Activated CD8-positive, alpha-beta memory T cell treated with anti-CD3 and anti-CD28 coated beads, Interleukin-2, amount 50 U/mL, for 48 hours (primary cell): ENCODE measurements at places on chromosomes 2 and 18.

DNA sequence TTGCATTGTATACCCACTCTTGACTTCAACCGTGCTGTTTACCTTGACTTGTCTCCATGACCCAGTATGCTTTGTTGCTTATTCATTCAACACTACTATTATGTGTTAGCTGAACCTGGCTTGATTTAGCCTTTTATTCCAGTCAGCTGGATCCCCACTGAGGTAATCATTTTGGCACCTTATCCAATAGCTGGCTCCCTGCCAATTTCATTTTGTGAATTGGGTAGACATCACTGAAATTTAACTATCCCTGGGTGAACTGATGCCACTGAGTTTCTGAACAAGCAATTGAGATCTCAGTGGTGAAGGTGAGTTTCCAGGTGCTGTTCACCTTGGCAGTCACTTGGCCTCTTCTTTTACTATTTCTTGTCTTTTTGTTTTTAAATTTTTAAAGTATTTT lies 584.3 kb downstream of the ADCYAP1 start:
- no peak for DNase-seq

- DNase-seq = no peak
Measured at GRCh38 chr2:222290736-222291484, 7.9 kb downstream of the PAX3 start.

DNA sequence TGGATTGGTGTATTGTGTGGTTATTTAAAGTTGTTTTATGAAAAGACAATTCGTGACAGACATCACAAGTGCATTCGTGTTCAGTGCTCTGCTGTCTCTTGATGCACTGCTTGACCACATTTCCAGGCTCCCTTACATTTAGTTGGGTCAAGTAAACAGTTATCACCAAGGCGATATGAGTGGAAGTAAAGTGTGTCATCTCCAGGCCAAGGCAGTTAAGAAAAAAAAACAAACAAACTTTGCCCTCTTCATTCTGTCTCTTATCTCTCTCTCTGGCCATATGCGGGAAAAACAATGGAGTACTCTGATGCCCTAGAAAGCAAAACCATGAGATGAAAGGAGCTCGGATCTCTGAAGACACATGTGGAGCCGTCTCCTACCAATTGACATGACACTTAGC lies 131.1 kb downstream of the DSEL start:
- no peak for DNase-seq

DNA sequence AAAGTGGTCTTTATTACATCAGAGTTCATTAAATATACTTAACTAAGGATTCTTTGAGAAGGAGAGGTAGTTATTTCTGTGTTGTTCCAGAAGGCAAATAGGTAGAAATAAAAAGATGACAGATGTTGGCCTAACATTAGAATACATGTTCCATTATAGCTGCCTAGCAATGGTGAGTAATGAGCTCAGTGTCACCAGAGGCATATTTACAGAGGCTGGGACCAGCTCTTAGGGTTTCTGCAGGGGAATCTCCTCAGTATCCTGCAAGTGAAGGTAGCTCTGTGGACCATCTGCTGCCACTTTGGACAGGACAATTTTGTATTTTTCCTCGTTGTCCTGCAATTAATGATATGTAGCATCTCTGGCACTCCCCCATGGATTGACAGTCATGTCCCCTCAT lies 416.0 kb downstream of the THSD7B start:
- no peak for DNase-seq

DNA sequence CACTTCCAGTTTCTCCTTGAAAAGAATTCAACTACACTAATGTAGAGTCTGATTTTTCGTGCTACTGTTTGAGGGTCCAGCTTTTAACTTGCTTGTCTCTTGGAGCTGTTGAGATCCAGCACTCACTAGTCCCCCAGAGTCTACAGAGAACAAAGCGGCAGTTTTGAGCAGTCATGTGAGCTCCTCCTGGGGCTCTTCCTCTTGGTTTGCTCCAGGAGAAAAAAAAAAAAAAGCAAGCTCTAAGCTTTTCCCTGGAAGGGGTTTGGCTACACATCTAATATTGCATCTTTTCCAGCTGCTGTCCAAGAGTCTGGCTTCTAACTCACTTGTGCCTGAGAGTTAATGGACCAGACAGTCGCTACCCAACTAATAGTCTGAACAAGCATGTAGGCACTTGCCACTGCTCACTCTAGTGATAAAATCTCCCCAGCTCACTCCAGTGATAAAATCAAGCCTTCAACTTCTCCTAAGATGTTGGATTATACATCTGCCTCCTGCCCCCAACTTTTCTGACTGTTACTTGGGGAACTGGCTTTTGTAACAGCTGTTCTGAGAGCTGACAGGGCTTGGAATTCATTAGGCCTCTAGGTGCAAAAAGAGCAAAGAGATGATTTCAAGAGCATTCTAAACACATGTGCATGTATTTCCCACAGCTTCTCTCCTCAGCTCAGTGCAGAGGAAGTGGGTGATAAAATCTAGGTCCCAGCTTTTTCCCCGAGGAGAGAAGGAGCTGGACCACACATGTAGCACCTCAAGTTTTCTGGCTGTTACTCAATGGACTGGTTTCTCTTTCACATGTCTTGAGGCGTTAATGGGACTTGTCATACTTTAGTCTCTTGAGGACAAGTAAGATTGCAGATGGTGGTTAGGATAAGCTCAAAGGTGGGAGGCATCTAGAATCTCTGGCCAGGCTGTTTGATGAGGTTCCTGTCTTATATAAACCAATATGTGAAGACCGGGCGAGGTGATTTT lies 750.5 kb downstream of the LRP1B start:
- DNase-seq = no peak

DNA sequence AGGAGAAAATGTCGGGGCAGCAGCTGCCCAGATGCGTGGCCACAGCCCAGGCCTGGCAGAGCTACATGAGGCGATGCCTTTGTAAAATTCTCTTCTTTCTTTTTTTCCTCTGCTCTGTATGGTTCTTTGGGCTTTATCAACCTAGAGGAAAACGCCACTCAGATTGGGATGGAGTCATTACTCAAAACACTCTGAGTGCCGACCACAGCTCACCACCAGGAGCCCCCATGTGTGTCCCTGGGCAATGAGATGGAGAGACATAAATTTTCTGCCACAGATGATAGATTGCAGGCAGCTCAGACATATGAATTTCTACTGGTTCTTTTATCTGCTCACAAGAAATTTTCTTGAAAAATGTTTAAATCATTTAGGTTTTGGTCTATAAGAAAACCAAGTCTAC lies 56.0 kb downstream of the PARD6G start:
- peak; percentile 43 for DNase-seq

- peak; percentile 56 for DNase-seq
Measured at GRCh38 chr18:50559752-50560680, at the start of gene MAPK4. TSS of gene MAPK4 (plus strand) at chr18:50560087. CDS start at chr18:50663959, 103,872 bp downstream.

- DNase-seq = no peak
Measured at GRCh38 chr2:183126635-183127034, 2.4 kb downstream of the NUP35 start.

DNA sequence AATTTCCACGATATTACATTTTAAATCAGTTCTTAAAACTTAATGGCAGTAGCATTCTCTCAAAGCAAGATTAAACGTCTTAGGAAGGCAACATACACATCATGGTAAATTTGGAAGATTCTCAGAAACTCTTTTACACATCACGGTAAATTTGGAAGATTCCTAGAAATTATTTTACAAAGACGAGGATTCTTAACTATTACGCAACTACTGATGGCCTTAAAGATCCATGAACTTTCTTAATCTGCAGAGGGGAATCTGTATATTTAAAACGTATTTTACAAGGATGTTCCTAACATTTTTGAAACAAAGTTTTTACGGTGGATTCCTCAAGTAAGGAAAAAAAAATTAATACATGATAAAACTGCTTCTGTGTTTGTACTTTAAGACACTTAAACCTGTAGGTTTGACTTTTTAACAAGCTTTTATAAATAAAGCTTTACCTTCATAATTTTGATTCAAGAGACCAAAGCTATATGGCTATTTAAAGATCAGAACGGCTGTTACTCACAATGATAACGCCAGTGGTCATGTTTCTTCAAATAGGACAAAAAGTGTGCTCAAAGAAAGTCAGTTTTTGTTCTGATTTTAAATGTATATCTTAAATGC lies 1.7 kb downstream of the ATF2 start:
- no peak for DNase-seq

DNA sequence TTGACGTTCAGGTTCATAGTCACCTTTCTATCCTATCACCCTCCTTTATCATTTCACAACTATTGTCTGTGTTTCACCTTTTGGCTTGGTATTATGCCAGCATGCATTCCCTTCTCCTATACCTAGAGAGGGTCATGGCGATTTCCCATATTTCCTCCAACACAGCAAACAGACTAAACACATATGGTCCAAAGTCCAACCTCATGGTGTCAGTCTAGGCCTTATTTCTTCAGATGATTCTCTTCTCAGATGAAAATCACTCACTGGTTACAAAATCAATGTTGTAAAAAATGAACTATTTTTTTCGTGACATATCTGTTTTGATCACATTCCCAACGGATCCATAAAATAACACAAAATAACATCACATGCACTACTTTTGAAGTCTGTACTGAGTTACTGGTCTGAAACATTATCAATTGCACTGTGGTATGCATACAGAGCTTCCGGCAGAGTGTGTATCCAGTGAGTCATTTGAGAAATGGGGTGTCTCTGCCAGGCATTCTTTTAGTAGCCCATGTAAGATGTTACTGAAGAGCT lies 204.8 kb upstream of the GALNT5 start:
- DNase-seq = no peak
